ENCODE measurements at places on chromosomes 11 and 22.

DNA sequence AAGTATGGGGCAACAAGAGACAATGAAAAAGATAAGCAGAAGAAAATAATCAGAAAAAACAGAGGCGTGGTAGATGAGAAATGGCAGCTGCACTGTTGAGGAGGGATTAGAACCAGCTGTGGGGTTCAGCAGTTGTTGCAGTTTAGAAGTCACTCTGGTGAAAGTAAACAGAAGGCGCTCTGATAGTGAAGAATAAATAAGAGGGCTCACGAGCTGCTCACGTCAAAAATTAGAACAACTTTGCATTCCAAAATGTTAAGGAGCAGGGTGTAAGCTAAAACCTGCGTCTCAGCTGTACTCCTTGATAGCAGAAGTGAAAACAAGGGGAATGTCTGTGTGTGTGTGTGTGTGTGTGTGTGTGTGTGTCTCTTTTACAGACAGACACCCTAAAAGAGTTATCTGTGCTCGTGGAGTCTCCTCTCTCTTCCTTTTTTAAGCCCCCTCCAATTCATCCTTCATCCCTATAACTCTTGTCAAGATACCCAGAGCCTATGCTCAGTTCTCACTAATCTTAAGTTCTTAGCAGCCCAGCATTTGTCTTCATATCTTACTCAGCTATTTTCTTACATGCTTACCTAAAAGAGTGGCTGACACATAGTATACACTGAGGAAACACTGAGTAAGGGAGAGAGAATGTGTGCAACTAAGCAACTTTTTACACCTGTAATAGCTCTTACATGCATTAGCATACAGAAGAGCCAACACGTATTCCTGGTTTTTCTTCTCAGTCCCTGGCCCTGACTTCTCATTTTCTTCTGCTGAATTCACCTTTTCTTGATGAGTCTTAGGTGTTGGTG is 8.9 kb downstream of the TTC17 start:
- DNase-seq, result peak; percentile 28

DNA sequence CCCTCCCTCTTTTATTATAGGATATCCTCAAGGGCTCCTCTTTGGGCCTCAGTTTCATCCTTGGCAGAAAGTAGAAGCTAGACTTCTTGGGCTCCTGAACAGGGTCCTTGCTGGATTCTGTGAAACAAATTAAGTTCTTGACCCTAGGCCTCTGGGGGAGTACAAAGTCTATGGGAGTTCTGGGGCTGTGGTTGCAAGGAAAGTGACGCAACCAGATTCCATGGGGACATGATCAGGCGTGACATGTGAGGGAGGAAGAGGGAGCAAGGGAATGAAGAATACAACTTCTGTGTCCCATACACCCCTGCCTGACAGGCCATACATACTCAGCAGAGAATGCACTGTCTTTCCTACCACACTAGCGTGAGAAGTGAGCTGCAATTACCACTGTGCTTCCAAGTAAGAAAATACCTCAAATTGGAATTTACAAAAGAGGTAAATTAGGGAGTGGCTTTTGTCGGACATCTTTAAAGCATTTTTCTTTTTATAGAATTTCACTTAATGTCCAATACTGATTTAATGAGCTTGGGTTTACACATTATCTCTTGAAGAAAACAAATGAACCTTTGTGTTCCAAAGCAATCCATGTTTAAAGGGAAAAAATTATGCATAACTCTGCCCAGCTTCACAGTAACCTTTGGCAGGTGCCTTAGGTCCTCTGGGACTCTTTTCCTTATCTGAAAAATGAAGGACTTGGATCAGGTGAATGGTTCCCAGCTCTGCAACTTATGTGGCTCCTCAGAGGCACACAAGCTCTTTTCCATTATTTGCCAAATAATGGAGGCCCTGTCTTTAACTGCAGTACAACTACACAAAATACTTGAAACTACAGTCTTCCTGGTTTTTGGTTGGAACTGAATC is 38.9 kb downstream of the LIMK2 start:
- no peak for DNase-seq

- DNase-seq, result no peak
Measured at GRCh38 chr11:33670250-33671011, 30.2 kb downstream of the C11orf91 start.

- DNase-seq, result no peak
Measured at GRCh38 chr22:41752011-41752970, 48.2 kb upstream of the CCDC134 start.

- no peak for DNase-seq
Measured at GRCh38 chr11:45208135-45208534, 61.7 kb downstream of the PRDM11 start.

GRCh38 chr22:47734511-47734910 is 972.1 kb downstream of the TBC1D22A start:
- DNase-seq, result no peak

DNA sequence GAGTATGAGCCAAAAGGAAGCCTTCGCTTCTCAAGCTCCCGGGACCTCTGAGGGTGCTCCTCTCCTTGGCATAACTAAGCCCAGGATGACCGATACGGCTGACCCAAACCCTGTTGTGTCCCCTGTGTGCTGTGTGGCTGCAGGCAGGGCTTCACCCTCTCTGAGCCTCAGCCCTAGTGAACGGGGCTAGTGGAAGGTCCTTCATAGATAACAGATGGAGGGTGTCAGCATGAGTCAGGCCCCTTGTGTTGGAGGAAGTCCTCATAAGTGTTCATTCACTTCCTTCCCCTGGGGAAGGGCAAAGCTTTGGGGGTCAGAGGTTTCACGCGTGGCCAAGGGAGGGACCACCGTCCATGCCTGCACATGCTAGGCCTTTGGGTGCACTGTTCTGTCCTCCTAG is 21.5 kb downstream of the SHISAL1 start:
- no peak for DNase-seq

- no peak for DNase-seq
Measured at GRCh38 chr11:119778391-119779194, 49.6 kb upstream of the NECTIN1 start.

- no peak for DNase-seq
Measured at GRCh38 chr11:23399995-23400394, 539.7 kb upstream of the CCDC179 start.

DNA sequence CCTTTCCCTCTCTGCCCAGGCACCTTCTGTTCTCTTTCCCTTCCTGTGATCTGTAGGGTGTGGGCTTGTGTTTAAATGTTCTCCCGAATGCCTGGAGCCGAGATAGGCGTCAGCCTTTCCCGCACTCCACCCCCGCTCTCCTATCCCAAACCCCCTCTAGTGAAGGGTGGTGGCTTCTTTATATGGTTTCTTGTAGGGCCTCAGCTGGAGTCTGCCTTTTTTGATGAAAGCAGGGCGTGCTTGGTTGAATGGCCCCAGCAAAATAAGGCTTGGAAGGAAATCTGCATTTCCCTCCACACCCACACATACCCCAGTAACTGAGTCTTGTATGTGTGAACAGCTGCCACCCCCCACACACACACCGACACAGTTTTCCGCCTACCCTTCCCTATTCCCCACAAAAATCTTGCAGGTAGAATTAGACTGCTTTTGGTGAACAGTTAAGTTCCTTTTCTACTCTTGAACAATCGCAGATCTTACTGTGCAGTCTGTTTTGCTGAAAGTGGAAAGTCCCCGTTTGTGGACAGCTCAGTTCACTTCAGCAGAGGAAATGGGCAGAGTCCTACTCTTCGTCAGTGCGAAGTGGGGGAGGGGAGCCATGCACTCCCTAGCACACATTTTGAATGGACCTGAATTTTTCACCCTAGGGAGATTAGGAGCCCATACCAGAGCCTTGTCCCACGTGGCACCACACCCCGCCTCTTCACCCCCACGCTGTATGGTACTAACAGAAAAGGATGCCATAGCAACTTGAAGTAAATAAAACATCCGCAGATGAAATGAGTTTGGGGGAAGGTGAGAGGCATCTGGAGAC is 25.5 kb upstream of the GRK2 start:
- peak; percentile 63 for DNase-seq

DNA sequence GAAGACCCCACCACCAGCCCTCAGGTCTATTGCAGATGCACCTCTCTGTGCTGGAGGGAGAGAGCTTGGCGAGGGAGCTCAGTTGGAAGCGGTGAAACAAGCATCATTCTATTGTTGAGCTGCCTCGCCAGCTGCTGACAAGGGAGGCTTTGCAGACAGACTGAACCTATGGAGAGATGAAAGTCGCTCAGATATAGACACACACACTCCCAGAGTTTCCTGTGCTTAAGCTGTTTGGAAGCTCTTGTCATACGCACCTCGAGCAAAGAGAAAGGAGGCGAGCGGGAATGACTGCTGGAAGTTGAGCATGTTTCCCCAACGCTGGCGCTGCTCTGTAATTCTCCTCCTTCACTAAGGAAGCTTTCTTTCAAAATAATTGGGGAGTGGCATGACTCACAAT is 126.1 kb downstream of the TRIM29 start:
- no peak for DNase-seq

DNA sequence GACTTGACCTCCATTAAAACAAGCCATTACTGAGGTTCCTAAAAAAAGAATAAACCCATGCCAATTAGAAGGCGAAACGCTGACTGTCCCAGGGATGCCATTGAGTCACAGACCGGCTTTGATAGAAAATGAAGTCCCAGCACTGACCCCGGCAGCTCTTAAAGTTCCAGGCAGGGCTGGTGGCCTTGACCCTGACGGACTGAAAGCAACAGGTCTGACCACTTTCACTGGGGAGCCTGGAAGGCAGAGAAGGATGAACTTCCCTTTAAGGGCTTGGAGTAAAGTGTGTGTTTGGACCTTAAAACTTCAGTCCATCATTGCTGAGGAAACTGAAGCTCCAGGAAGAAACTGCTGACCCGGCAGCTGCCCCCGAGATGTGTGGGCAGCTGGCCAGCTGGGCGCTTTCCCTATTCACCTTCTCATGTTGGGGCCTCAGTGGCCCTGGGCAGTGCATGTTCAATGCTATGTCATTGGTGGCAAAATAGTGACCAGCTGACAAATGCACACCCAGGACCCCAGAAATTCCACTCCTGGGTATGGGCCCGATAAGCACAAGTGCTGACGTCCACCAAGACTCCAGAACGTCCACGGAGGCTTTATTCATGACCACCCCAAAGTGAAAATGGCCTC is 18.9 kb upstream of the EFCAB6 start:
- no peak for DNase-seq

DNA sequence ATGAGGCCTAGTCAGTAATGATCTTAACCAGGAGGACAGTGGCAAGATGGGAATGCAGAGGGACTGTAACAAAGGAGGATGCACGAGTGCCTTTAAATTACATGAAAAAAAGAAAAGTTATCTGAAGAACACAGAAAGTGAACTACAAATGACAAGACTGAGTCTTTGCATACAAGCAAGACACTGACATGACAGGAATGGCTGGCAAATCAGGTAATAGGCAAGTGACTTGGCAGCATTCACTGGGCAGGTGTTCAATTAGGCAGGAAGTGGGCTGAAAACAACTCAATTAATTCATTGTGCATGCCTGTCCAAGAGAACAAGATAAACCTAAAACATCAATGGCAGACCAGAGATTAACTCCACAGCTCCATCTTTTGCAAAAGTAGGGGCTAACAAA is 24.0 kb downstream of the SMCO4 start:
- DNase-seq, result no peak

- no peak for DNase-seq
Measured at GRCh38 chr11:125376856-125377255, 119.2 kb downstream of the FEZ1 start.

GRCh38 chr11:64314146-64314804 is 3.1 kb downstream of the TRMT112 start:
- DNase-seq, result no peak

DNA sequence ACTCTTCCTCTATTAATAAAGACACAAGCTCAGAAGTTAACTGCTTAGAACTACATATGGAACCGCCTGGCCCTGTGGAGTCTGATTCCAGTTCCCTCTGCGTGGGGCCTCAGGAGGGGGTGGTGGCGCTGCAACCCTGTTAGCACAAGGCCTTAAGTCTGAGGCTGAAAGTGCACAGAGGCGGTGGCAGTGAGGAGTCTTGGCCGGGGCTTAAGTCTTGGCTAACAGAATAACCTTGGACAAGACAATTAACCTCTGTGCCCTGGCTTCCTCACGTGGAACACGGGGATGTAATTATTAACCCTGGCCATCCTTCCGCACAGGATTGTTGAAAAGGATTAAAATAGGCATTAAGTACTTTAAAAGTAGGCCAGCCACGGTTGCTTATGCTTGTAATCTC is 191.5 kb downstream of the CEP164 start:
- DNase-seq, result no peak

Measured in K562 (cell line).